SIG-M5 (cell line): ENCODE measurements at places on chromosomes 2 and 18.

GRCh38 chr2:235639428-235639773 is 145.6 kb downstream of the AGAP1 start:
- no peak for DNase-seq

DNA sequence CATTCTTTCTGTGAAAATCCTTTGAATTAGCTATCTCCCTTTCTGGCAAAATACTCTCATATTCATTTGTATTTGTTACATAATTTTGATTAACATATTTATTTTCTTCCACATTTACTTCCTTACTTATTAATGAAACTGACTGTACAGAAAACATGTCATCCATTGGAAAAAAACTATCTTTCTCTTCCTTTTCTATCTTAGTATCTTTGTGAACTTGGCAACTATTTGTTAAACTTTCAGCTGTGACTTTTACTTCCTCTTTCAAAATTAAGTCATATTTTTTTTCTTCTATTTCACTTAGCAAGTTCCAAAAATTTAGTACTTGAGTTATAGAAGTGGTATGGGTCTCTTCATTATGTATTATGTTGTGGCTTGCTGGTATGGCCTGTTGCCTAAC is 2.6 kb downstream of the RAD51AP2 start:
- peak; percentile 32 for DNase-seq

DNA sequence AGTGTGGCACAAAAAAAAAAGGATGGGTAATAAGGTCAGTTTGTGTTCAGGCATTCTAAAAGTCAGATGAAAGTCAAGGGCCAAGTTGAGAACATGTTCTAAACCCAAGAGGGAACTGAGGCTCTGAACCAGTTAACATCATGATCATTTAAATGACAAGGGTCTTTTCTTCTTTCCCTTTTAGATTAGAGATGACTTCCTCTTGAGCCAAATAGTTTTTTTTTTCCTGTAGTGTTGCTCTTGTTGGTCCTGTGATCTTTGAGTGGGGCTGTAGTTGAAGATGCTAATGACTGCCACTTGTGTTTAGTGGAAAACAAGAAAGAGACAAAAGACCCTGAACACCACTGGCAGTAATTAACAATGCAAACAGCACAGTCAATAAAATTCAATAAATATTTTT is 482.7 kb upstream of the SYT4 start:
- DNase-seq, result no peak

- DNase-seq, result no peak
These were observed 603.8 kb upstream of the LINC00305 start for GRCh38 chr18:64752707-64753106.

- no peak for DNase-seq
These were observed 1.8 kb downstream of the RETREG2 start for GRCh38 chr2:219179601-219180465.

DNA sequence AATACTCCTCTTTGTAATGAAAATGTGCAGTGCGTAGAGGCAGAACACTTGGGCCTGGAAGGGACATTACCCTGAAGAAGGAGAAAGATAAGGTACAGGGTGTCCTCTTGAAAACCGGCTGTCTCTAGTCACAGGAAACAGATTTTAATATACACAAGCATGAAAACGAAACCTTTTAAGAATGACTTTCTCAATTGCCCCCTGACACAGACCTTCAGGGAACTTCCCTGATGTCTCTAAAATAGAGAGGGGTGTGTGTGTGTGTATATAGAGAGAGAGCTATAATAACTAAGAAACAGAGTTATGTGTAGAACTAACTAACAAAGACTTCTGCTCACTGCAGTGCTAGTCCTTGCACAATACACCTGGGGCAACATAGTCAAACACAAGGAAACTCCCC is 780.0 kb downstream of the CNTNAP5 start:
- no peak for DNase-seq

GRCh38 chr2:9974343-9974742 is 22.9 kb downstream of the GRHL1 start:
- no peak for DNase-seq

- DNase-seq, result no peak
These were observed 164.0 kb upstream of the MYO3B start for GRCh38 chr2:170013802-170014551.

GRCh38 chr2:200860092-200860795 is 4.2 kb downstream of the CLK1 start:
- DNase-seq, result no peak

- DNase-seq, result no peak
These were observed 10.2 kb downstream of the SP110 start for GRCh38 chr2:230209422-230210051.

GRCh38 chr2:239594772-239595608 is 194.2 kb upstream of the HDAC4 start:
- DNase-seq, result no peak

GRCh38 chr2:175737722-175738361 is 264.2 kb downstream of the LNPK start:
- no peak for DNase-seq

- no peak for DNase-seq
These were observed 44.7 kb downstream of the PSD4 start for GRCh38 chr2:113218283-113219091.

DNA sequence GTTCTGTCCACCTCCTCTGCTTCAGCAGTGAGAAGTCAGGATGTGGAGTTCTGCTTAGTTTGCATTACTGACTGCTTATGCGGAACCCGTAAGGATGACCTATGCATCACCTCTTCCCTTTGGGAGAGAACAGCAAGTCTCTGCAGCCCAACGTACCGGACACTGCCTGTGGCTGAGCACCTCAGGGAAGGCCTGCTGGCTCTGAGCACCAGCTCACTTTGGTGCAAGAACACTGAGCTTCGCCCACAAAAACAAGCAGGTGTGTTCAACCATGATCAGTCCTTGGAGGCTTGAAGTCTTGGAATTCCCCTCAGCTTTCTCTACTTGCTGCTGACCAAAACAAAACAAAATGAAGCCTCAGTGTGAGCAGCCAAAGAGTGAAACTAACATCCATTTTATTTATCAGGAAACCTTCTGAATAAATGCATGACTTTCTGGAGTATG is 52.7 kb upstream of the NCK2 start:
- no peak for DNase-seq

DNA sequence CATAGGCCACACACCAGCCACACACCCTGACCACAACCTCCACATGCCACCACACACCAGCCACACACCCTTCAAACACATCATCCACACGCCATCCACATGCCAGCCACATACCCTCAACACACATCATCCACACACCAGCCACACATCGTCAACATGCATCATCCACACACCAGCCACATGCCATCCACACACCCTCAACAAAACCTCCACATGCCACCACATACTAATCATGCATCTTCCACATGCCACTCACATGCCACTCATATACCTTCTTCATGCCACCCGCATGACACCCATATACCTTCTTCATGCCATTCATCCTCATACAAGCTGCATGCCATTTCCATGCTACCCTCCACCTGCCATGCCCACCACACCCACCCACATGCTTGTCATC is 12.4 kb downstream of the TNS1 start:
- no peak for DNase-seq

DNA sequence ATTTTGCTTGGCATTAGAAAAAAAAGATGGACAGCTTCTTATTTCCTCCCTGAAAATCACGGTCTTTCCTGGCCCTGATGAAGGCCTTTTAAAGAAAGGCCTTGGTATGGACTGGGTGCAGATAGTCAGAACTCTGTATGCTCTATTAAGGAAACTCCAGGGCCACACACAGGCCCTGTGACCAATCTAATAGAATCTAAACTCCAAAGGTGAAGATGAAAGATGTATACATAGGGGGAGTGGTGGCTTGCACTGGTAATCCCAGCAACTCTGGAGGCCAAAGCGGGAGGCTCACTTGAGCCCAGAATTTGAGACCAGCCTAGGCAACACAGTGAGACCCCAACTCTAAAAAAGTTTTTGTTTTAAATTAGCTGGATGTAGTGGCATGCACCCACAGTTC is 37.3 kb downstream of the OXER1 start:
- no peak for DNase-seq

GRCh38 chr2:178674122-178674521 is 133.1 kb downstream of the TTN start:
- no peak for DNase-seq
